ENCODE measurements at places on chromosomes 1 and 21. TPM values are rescaled to one million over a fixed set of nuclear protein-coding genes. Genes with fewer than 3 reads are reported as not detected.

- DNase-seq = no peak
- H3K4me1 ChIP-seq = peaks cover 35% of the 10 kb centered on the region
- H3K4me3 ChIP-seq = no peak overlapping the region
- no peaks in the 10 kb centered on the region for H3K36me3 ChIP-seq
- no peaks in the 10 kb centered on the region for H3K27me3 ChIP-seq
- H3K27ac ChIP-seq = no peak overlapping the region
Measured at GRCh38 chr1:156510709-156511108, 10.1 kb upstream of the MEF2D start.

DNA sequence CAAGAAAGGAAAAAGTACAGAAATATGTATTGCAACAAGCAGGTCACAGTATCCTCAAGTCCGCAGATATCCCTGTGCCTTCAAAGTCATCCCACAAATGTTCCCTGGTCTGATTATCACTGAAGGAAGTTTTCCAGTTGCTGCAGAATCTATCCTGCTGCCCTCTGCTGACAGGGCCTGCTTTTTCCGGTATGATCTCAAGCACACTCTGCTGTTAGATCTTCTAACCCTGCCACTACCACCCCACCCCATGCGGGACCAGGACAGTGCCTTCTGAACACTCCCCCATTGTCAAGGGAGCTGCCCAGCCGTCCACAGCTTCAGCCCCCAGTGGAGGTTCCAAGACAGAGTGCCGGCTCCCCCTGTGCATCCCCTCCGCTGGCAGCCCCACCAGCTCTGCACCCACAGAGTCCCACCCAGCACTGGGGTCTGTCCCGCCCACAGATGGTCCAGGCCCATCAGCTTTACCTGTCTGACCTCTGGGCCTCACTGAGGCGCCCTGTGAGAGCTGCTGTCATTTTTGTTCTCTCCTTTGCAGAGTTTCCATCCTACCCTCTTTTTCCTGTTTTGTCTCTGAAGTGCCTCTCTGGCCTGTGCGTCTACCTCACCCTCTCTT lies 27.9 kb downstream of the FAM163A start:
- DNase-seq = no peak
- H3K27ac ChIP-seq = no peak overlapping the region
- H3K4me3 ChIP-seq = no peak overlapping the region
- H3K4me1 ChIP-seq = no peaks in the 10 kb centered on the region
- peaks cover 2% of the 10 kb centered on the region for H3K27me3 ChIP-seq
- H3K36me3 ChIP-seq = no peaks in the 10 kb centered on the region

- H3K27me3 ChIP-seq = no peaks in the 10 kb centered on the region
- DNase-seq = no peak
- H3K27ac ChIP-seq = peak overlapping the region; percentile 31
- H3K4me3 ChIP-seq = no peak overlapping the region
- H3K36me3 ChIP-seq = no peaks in the 10 kb centered on the region
- H3K4me1 ChIP-seq = peaks cover 21% of the 10 kb centered on the region
Measured at GRCh38 chr1:160724465-160725242, 13.0 kb upstream of the CD48 start.

DNA sequence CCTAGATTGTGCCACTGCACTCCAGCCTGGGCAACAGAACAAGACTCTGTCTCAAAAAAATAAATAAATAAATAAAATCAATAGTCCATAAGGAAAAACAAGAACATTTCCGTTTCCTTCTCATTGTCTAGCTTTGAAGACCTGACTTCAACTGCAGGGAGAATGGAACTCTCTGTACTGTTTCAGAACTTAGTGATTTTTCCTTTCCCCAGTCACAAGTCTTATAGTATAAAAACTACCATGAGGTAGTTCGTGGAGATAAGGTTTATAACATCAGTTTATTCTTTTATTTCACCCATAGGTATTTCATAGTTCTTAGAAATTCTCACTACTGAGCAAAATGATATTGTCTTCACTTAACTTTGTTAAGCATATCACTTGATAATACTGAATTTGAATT lies 11.4 kb upstream of the RWDD3 start:
- no peak overlapping the region for H3K4me3 ChIP-seq
- no peak for DNase-seq
- H3K36me3 ChIP-seq = no peaks in the 10 kb centered on the region
- no peak overlapping the region for H3K27ac ChIP-seq

DNA sequence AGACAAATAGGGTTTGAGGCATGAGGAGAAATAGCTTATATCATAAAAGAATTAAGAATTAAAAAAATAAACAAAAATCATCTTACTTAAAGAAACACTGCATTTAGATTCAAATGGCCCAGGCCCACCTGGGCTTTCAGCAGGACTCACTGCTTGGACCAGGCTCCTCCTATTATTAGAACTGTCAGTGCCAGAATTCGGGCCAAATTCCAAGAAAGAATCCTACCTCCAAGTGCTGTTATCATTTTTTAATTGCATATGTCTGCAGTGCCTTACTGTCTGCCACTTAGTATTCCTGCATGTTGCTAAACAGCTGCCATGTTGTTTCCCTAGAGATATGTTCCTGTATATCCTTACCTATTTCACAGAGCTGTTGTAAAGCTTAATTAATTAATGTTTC lies 112.0 kb downstream of the BARHL2 start:
- DNase-seq = no peak
- no peaks in the 10 kb centered on the region for H3K4me1 ChIP-seq
- no peaks in the 10 kb centered on the region for H3K27me3 ChIP-seq
- H3K27ac ChIP-seq = no peak overlapping the region
- no peak overlapping the region for H3K4me3 ChIP-seq

- H3K27me3 ChIP-seq = peaks cover 2% of the 10 kb centered on the region
- H3K27ac ChIP-seq = no peak overlapping the region
- peaks cover 27% of the 10 kb centered on the region for H3K4me1 ChIP-seq
- no peak for DNase-seq
- peaks cover 36% of the 10 kb centered on the region for H3K36me3 ChIP-seq
Measured at GRCh38 chr1:234395297-234395696, 22.0 kb downstream of the COA6 start.

Gene TFF2
- total RNA-seq = not detected

Gene ZCCHC17
- 24.1 TPM for total RNA-seq

Gene SH3BGR
- total RNA-seq = 0.73 TPM
